IPS DF 6.9 (cell line): ENCODE measurements at places on chromosomes 7 and 10.
A peak's percentile ranks its signal among the peaks of the same experiment; 100 is the strongest.

- no peak for DNase-seq
Observed at GRCh38 chr7:77765481-77765880, 32.8 kb downstream of the TMEM60 start.

- no peak for DNase-seq
Observed at GRCh38 chr7:131897790-131898165, 341.4 kb upstream of the PODXL start.

DNA sequence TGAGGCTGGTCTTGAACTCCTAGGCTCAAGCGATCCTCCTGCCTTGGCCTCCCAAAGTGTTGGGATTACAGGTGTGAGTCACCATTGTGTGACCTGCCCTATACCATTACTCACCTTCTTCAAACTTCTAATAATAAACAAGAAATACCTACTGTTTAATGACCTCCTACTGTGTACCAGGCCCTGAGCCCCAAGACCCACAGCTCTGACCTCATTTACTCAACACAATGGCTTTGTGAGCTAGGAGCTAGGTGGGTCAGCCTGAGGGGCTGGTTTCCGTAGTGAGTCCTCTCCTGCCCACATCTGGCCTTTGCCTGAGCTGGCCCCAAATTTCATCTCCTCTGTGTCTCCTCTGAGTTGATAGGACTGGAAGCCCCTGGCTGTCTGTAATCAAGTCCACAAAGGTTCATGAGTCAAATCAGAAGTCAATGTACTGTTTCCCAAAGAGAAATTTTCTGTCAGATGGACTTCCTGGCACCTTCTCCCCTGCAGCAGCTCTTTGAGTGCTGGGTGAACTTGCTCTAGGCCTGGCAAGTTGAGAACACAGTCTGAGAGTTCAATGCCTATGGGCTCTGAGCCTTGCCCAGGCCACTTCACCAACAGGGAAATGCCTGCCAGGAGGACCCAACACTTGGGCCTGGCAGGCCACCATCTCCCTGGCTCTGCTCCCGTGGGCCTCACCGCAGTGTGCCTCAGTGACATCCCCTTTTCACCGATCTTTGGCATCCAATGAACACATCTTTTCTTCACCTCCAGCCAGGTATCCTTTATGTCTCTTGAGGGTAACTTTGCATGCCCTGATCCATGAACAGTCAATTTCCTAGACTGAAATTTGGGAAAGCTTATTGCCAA, 24.0 kb downstream of the NEURL1 start:
- no peak for DNase-seq

DNA sequence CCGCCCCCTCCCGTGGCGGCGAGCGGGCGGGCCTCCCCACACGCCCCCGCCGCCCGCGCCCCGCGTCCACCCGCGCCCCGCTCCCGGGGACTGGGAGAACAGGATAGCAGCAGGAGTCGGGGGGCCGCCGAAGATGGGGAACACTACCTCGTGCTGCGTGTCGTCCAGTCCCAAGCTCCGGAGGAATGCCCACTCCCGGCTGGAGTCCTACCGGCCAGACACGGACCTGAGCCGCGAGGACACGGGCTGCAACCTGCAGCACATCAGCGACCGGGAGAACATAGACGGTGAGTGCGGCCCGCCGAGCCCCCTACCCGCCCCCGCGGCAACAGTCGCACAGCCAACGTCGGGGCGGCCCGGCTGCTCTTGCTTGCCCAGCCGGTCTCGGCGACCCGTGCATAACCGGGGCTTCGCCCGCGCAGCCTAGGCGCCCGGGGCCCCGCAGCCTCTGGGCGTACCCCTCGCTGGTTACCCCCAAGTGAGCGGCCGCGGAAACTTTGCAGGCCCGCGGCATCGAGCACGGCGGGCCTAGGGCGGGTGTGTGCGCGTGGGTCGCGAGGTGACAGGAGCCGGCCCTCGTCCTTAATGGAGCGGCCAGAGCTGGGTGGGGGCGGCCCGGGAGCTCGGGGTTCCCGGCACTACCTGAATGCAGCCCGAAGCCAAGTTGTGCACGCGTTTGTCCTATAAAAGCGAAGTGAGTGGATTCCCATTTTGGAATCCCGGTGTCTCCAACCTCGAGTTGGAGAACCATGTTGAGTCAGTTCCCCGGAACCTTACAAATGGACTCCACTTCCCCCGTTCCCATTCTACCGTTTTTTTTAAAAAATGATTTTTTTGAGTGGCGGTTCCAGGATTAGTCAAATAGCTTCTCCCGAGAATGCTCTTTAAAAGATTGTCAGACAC, 863 bp downstream of the CCNY start:
- no peak for DNase-seq

GRCh38 chr10:4043897-4044665, 259.1 kb upstream of the KLF6 start:
- no peak for DNase-seq

GRCh38 chr7:117143580-117143979, 179.3 kb downstream of the WNT2 start:
- no peak for DNase-seq

DNA sequence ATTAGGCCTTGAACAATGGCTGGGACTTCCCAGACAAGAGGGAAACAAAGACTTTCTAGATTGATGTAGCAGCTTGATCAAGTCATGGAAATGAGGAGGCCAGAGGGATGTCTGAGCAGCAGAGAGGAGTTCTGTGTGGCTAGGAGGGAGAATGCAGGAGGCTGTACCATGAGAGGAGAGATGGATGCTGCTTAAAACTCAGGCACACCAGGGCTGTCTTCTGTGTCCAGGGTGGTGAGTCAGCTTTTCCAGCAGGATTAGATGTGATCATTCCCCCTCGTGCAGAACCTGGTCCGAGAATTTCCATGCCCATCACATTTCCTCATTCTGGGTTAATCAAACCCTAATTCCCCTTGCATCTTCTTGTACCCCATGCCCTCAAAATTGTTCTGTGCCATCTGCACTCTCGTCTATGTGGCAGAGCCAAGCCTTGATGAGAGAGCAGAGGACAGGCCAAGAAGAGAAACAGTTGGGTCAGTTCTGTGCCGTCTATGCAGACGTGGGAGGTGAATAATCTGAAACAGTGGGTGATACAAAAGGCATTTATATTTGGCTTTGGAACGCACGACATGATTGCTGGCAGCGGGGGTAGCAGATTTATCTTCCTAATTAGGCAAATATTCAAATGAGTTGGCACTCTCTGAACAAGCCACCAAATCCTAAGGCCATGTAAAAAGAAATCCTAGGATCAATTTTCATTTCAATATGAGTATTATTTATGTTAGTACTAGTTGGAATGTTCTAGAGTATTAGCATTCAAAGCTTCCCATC, 160.7 kb downstream of the TMEM178B start:
- DNase-seq = no peak

- no peak for DNase-seq
Observed at GRCh38 chr7:94567396-94567795, 57.8 kb downstream of the CASD1 start.

GRCh38 chr10:121248266-121248665, 350.0 kb downstream of the FGFR2 start:
- DNase-seq = no peak

- DNase-seq = no peak
Observed at GRCh38 chr7:102050864-102051460, 233.5 kb downstream of the CUX1 start.

- DNase-seq = no peak
Observed at GRCh38 chr10:30759423-30759822, 129.9 kb upstream of the LYZL2 start.

DNA sequence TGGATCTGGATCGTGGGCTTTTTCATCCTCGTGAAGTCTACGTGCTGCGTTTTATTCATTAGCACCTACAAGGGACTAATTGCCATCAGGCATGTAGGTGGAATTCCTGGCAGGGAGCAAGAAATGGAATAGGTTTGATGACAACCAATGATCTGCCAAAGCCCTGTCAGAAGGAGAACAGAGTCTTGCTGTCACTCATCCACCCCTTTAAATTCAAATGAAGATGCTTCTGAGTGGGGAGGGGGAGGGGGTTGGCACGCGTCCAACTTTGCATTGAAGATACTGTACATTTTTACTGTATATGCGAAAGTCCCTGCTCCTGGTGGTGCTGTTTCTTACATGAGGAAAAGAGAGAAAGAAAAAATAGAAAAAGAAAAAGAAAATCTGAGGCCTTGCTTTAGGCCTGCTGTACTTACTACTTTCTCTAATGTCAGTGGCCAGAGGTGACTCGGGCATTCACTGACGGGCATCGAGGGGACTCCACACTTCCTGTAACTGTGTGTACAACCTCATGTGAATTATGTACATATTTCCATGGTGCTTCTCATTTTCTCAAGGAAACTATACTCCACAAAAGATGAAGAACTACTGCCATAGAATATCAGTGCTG, 569.1 kb downstream of the INHBA start:
- DNase-seq = no peak

- no peak for DNase-seq
Observed at GRCh38 chr10:20059084-20059835, 243.0 kb downstream of the PLXDC2 start.

GRCh38 chr10:70558871-70559810, 43.4 kb downstream of the PRF1 start:
- DNase-seq = peak; percentile 29

GRCh38 chr10:50544857-50545429, 78.8 kb downstream of the SGMS1 start:
- no peak for DNase-seq

DNA sequence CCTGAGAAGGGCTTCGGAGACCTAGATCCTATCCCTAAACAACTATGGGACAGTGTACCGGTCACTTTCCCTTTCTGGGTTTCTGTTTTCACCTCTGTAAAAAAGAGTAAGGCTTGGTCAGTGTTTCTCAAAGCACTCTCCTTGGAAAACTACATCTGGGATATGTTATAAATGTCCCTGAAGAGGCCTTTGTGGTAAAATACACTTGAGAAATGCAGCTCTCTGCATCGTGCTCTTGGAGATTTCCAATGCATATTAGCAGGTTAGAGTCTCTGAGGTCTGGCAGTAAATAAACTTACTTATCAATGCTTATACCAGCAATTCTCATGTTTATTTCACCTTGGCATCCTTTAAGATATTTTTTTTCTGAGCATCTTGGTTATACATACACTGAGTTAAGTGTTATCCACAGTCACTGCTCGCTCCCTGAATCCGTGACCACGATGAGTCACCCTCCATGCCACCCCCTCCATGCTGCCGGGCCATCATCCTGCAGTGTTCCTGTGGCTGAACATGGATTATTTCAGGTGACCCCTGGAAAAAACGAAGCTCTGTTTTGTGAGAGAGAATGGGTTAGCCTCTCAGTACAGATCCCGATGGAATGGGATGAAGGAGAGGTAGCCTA, 3.3 kb upstream of the TBXAS1 start:
- DNase-seq = no peak

DNA sequence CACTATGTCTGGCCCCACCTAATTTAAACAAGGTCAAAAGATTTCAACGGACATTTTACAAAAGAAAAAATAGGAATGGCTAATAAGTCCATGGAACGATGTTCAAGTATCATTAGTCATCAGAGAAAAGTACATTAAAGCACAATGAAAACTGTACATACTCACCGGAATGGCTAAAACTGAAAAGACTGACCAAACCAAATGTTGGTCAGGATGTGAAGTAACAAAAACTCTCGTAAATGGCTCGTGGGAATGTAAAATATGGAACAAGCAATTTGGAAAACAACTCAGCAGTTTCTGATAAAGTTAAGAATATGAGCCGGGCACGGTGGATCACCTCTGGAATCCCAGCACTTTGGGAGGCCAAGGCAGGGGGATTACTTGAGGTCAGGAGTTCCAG, 65.7 kb upstream of the PARD3 start:
- DNase-seq = no peak

DNA sequence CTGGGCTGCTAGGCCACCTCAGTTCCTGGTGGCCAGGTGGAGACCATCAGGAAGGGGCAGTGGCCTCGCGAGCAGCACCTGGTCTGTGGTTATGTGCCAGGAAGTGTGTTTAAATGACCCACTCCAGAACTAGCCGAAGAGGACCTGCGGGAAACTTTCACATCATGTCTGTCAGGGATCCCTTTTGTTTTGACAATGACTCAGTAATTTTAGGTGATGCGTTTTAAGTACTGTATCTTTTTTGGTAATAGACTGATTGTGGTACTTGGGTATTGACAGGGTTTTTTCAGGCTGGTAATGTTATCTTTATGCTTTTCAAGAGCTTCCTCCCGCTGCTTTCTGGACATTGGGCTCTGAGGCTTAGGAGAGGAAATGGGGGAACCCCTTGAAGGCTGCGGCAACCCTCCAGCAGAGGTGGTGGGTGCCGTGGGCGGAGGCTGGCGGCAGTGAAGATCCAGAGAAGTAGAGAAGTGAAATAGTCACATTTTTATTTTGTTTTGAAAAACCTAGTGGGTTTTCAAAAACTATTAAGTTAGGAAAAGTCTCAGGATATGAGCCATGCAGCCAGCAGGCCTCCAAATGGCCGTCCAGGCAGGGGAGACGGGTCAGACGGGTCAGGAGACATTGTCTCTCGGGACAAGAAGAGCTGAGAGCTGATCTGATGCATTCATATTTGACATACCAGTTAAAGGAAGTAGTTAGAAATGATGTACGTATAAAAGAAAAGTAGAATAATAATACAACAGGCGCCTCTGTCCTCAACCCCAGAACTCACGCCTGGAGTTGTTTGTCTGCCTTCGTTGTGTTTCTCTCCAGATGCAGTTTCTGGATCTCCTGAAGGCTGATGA, 27.7 kb downstream of the PPP2R2D start:
- DNase-seq = no peak

GRCh38 chr7:90631502-90631901, 35.4 kb downstream of the CDK14 start:
- DNase-seq = no peak

GRCh38 chr10:58806970-58807628, 294.4 kb downstream of the BICC1 start:
- no peak for DNase-seq

DNA sequence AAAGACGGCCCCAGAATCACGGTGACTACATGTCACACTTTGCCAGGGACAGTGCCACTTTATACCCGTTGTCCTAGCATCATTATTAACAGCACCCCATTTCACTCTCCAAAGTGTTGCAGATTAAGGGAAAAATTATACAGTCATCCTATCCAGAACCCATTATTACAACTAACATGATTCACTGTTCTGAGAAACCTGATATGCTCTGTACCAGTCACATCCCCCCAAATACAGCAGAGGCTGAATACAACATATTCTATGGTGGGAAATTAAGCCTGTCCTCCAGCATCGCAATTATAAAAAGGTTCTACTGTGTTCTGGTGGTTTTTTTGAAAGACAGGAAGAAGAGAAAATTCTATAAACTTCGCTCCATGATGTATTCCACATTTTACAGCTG, 162.1 kb downstream of the JAZF1 start:
- DNase-seq = no peak

GRCh38 chr7:126727930-126728391, 524.8 kb downstream of the GRM8 start:
- no peak for DNase-seq

GRCh38 chr10:5142199-5142598, 42.8 kb downstream of the AKR1C8 start:
- no peak for DNase-seq

DNA sequence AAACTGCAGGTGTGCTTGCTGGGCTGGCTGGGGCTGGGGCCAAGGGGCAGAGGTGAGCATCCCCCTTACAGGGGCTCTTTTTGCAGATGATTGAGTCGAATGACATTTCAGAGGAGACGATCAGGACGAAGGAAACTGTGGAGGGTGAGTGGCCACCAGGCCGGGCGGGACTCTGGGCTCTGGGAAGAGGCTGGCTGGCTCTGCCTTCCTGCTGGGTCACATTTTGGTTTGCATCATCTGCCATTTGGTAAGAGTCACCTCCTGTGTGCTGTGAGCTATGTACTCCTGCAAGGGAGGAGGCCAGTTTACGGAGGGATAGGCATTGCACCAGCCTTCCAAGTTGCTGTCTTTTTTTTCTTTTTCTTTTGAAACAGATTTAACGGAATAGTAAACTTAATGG, 73.0 kb upstream of the GTF2IRD1 start:
- DNase-seq = no peak

GRCh38 chr7:20417260-20417659, 86.6 kb downstream of the ITGB8 start:
- no peak for DNase-seq
